ENCODE measurements at places on chromosomes 11 and 22. TPM values are rescaled to one million over a fixed set of nuclear protein-coding genes. Genes with fewer than 3 reads are reported as not detected.

KCNE3 gene
- 2.9 TPM for total RNA-seq

DNA sequence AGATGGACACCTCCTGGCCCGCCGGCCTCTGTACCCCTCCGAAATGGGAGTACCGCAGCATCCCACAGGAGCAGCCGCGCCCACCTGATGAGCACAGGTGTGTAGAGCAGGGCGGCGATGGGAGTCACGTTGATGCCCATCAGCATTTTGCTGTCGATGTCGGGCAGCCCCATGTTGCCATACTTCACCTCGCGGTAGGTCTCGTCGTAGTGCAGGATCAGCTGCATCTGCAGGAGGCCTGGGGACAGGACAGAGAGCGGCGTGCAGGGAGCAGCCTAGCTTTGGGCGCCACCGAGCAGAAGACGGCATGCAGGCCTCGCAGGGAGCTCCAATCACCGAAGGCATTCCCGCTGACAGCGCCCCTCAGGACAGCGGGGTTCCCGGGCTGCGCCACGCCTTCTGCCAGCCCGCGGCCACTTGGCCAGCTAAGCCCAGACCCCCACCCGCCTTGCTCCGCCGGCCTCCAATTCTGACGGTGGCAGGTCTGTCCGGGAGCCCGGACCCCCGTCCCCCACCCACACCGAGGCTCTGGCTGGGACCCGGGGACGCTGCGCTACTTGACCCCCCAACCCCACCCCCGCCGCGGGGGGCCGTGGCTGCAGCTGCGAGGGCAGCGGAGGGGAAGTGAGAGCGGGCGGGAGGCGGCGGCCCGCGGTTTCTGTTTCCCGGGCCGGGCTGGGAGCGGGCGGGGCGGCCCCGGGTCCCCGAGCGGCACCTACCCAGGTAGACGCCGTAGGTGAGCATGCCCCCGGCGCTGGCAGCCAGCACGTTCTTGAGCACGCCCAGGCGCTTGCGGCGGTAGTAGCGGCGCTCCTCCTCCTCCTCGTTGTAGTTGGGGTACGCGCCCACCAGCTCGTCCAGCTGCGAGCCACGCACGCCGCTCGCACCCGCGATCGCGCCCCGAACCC, 705 bp downstream of the UNC93B1 start:
- peak; percentile 49 for DNase-seq

TPBGL gene
- total RNA-seq, result 0.09 TPM

- peak; percentile 74 for DNase-seq
These were observed 12.0 kb downstream of the BRSK2 start for GRCh38 chr11:1401656-1402221.

OR52N4 gene
- total RNA-seq, result not detected
